ENCODE measurements at places on chromosomes 5 and 9.

- DNase-seq = no peak
Observed at GRCh38 chr9:6552033-6552432, 93.5 kb downstream of the GLDC start.

DNA sequence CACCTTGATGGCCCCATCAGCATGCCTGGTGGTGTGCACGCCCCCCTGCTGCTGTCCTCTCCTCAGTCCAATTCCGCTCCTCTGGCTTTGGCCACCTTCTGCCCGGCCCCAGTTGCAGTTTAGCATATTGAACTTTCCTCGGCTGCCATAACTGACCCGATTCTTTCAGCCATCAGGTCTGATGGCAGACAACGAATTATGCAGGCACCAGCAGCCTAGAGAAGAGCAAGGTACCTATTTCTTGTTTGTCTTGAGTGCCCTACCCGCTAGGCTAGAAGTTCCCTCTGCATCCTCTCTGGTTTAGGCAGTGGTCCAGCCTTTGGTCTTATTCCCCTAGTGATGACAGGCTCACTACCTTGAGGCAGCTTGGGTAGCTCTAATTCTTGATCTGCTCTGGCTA, 43.0 kb upstream of the SLC25A51 start:
- DNase-seq = no peak

- DNase-seq = no peak
Observed at GRCh38 chr9:36461323-36461722, 61.3 kb upstream of the RNF38 start.

GRCh38 chr5:80654054-80654390, 430 bp upstream of the MSH3 start:
- no peak for DNase-seq

Measured in GM18507 (cell line).